Fibroblast of mammary gland (primary cell): ENCODE measurements at places on chromosomes 1 and 21.

DNA sequence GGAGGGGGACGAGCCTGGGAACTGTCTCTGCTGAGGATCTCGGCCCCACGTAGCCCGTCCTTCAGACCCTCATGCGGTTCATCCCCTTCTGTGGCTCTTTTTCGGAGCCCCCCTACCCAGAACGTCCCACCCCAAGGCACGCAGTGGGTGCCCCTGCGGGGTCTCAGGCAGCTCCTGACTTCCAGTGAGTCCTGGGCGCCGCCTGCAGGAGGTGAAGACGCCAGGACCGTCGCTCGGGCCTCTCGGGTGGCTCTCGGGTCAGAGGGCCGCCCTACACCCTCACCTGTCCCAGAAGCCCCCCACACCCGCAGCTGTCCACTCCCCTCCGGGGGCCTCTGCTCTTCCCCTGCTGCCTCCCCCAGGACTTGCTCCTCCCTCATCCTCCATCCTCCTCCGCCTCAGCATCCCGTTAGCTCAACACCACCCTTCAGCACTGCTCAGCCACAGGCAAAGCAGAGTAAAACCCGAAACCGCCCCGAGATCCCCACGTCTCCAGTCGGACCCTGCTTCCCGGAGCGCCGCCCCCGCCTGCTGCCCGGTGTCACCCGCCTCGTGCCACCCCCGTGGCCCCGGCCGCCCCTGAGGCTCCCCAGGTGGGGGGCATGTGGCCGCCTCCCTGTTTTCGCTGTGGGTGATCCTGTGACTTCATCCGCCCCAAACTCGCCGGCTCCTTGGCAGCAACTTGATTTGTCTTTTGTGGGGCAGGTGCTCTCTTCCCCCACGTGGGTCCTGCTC is 13.3 kb upstream of the POFUT2 start:
- DNase-seq, result no peak

GRCh38 chr1:88484881-88485280 is 199.2 kb upstream of the PKN2 start:
- no peak for DNase-seq

DNA sequence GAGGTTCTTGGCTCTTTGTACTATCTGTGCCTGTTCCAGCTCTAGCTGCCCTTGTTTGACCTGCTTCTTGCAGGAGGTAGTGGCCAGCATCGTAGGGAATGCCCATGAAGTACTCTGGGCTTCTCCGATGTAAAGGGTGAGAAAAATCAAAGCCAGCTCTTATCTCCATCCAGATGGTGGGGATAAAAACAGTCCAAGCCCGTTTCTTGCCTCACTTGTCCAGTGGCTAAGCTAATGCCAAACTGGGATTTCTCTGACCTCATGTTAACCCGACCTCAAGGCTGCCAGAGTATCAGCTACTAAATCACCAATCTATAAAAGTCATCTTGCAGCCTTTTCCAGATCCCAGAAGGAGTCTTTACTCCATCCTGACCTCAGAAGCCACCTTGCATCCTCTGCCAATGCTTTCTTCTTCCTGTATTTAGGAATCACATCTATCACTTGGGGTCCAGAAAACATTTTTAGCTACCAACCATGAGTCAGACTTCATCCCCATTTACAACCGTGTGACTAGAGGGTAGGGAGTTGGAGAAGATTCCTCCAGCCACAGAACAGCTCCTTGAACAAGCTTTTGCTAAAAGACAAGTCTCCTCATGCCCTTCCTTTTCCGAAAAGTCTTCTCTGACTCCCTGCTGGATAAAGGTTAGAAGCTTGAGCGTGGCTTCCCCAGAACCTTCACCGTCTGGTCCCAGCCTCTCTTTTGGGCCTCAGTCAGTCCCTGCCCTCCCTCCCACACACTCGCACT is 35.9 kb downstream of the KCNC4 start:
- no peak for DNase-seq

DNA sequence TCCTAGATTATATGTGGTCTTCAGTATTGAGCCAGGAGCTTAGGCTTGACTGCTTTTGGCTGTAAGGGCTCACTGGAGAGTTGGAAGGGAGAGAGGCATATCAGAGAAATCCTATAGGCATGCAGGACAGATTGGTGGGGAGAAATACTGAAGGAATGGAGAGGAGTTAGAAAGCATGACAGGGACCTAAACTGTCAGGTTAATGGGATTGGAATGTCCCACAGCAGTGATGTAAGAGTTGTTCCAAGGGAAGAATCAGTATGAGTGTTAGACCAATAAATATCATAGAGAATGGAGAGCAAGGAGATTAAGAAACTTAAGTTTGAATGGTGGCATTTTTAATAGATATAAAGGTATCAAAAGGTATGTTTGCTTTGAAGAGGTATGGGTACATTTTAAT is 39.7 kb downstream of the SLC35A3 start:
- DNase-seq, result peak; percentile 58

DNA sequence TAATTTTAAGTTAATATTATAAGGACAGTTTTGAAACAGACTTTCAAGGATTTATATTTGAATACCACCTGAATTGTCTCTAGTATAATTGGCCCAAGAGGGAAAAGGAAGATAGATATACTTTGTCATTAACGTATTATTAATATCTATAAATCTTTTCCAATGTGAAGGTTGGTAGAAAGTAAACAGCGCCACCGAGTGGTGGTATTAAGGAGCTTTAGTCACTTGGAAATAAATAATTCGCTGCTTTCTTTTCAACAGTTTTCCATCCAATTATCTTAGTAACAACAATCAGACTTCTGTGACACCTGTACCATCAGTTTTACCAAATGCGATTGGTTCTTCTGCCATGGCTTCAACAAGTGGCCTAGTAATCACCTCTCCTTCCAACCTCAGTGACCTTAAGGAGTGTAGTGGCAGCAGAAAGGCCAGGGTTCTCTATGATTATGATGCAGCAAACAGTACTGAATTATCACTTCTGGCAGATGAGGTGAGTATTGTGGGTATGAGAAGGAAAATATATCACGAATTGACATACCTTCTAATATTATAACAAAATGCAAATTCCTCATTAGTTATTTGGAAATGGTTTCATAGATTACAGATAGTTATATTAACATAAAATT is 37.7 kb downstream of the SH3GLB1 start:
- peak; percentile 51 for DNase-seq

- peak; percentile 71 for DNase-seq
These were observed 40.7 kb upstream of the DHCR24 start for GRCh38 chr1:54927472-54928240.

- no peak for DNase-seq
These were observed 19.5 kb upstream of the SPSB1 start for GRCh38 chr1:9273177-9273576.

DNA sequence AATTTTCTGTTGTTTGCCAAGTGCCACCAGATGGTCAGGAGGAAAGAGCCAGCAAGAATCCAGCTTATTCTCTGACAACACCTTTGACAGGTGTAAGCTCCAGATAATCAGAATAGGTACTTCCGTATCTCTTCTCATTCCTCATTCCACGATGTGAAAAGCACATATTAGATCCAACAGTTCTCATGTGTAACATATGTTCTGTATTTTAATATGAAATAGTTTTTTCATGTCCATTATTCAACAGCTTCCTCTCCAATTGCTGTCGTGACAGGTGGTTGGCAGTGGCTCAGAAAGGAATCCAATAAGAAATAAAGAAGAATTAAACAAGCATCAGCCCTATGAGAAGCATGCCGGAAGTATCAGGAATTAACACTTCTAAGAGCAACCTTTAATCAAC is 1624.7 kb downstream of the MRPL39 start:
- DNase-seq, result no peak

- no peak for DNase-seq
These were observed 34.0 kb upstream of the RAP1A start for GRCh38 chr1:111585447-111586086.

DNA sequence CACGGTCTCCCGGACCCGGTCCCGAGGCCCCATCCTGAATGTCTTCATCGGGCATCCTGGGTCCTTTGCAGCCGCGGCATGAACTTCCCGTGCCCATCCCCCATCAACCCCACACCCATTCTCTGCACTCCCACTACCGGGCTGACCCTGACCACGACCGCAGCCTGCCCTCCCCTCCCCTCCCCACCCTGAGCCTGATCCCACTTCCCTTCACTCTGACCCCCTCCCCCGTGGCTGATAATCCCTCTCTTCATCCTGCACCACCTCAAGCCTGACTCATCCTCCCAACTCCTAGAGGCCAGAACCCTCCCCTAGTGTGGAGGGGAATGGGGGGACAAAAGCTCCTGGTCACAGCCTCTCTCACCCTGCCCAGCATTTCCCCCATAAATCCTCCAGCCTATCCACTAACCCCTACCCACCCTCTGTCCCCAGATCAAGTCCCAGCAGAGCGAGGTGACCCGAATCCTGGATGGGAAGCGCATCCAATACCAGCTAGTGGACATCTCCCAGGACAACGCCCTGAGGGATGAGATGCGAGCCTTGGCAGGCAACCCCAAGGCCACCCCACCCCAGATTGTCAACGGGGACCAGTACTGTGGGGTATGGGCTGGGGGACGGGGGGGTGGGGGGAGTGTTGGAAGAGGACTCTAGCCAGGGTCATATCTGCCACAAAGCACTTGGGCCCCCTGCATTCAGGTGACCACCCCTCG is 602 bp downstream of the SH3BGRL3 start:
- peak; percentile 60 for DNase-seq

GRCh38 chr21:29585462-29585861 is 286.7 kb downstream of the BACH1 start:
- no peak for DNase-seq

DNA sequence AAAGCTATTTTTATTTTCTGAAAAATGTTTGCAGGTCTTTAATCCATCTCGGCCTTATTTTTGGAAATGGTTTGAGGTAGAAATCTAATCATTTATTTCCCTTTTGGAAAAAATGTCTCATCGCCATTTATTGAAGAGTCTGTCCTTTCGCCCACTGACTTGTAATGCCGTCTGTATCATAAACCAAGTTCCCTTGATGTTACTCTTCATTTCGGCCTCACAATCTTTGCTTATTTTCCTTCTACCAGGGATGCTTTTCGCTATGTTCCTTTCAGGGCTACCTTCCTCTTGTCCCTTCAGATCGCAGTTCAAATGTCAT is 422 bp upstream of the RLF start:
- DNase-seq, result no peak

DNA sequence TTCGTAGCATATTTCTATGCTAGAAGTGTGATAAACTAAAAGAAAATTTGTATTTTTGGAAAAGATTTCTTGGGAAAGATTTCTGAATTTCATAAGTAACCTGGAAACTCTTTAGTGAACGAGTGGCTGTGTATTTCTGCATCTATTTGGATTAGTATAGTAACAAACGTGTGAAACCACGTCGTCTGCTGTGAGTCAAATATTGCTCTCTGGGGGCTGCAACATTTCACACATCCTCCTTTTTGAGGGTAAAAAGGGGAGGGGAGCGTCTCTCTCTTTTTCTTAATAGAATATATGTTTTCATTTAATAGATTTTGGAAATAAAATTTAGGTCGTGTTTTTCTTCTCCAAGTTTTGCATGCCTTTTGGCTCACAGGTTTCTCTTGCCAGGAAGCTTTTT is 44.8 kb downstream of the LHX9 start:
- DNase-seq, result no peak

DNA sequence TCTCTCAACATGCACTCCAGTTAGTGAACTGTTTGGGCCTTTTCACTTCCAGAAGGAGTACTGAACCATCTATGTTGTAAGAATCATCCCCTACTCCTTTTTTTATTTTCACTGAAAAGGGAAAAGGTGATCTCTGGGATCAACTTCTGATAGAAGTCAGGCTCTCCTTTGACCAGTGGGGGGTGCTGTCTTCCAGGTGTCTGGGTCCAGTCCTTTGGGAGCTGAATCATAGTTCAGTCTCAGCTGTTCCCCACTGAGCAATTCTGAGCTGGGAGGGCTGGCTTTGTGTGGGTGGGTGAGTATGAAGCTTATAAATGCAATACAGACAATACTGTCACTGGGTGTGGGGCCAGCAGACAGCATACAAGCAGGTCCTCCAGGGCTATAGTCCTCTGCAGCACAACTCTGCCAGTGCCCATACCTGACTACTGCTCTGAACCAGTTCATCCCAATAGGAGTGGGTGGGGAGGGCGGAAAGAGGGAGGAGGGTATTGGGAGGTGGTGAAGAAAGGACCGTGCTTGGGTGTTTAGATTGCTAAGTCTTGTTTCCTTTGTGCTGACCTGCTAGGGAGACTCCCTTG is 12.5 kb upstream of the SARS1 start:
- DNase-seq, result peak; percentile 97

DNA sequence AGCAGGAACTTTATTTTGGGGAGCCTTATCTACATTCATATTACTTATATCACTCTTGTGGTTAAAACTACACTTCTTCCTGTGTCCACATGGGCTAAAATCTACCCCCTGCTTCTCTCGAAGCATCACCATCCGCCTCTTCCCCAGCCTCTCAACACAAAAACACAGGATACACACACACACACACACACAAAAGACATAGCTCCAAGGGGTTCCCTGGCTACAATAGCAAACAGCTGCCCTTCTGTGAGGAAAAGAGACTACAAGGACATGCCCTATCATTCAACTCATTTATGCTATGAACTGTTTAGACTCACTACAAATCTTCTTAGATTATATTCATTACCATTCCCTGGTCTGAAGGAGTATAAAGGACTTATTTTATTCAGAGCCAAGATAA is 155.0 kb downstream of the PIGK start:
- no peak for DNase-seq

- no peak for DNase-seq
These were observed 995 bp upstream of the KIF26B start for GRCh38 chr1:245153552-245154428.

DNA sequence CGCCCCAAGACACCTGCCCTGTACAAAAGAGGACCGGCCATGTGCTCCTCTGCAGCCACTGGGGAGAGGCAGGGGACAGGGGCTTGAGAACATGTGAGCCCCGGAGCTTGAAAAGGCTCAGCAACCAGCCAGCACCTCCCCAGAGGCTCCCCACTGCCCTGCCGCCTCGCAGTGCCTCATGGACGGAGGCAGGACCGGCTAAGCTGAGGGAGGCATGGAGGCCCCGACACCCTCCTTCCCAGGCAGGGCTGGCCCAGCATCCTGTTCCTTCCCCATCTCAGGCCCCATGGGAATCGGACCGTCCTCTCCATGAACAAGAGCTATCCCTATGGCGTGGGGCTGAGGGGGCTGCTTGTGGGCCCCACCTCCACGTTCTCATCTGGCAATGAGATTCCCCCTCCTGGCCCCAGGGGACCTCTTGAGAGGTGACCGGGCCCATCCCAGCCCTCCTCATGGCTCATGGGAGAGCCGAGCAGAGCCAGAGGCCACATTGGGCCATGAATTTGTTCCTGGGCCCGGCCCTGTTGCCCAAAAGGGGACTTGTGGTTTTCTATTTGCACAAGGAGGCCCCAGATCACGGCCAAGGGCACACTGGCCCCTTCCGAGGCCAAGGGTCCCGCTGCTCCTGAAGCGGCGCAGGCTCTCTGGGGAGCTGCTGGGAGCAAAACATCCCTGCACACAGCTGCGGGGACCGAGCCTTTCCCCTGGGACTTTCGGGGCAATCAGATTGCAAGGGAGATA is 65.2 kb upstream of the ARHGEF16 start:
- no peak for DNase-seq

- DNase-seq, result peak; percentile 74
These were observed 119.3 kb downstream of the HLCS start for GRCh38 chr21:36847189-36847588.
